Activated CD8-positive, alpha-beta memory T cell treated with anti-CD3 and anti-CD28 coated beads for 1 hour (primary cell): ENCODE measurements at places on chromosomes 3 and 15.

GRCh38 chr3:17910922-17911321, 168.5 kb upstream of the TBC1D5 start:
- DNase-seq = no peak

- no peak for DNase-seq
Observed at GRCh38 chr15:63909819-63910437, 76.2 kb upstream of the HERC1 start.

DNA sequence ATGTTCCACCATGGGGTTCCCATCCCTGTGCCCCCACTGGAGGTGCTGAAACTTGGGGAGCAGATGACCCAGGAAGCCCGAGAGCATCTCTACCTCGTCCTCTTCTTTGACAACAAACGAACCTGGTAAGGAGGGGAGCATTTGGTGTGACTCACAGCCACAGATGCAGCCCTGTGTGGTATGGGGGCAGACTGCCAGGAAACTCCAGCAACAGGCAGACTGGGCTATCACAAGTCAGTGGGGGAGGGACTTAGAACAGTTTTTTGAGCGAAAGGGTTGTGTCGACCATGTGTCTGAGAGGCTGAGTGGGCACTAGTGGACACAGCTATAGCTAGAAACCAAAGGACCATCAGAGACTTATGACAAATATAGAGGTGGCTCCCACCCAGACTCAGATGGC, 3.4 kb upstream of the OGG1 start:
- DNase-seq = no peak

- no peak for DNase-seq
Observed at GRCh38 chr3:15284121-15284889, 48.1 kb downstream of the SH3BP5 start.

GRCh38 chr15:35427091-35427490, 118.9 kb downstream of the DPH6 start:
- DNase-seq = no peak
